ENCODE measurements at places on chromosomes 1 and 21.

DNA sequence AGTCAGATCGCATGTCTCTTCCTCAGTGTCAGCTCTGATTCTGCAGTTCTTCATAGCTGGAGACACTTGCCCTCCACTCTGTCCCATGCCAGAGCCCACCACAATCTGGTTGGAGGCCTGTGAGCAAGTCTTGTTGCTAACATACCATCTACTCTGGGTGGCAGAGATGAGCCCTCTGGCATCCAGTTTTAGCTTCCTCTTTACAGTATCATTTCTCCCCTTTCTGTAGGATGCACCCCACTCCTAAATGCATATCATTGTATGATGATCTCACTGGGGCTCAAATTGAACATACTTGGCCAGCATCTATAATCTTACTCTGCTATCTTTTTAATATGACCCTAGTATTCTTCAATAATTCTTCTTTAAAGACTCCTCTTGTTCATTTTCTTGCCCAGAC, 16.9 kb downstream of the PCNX2 start:
- no peak for DNase-seq

DNA sequence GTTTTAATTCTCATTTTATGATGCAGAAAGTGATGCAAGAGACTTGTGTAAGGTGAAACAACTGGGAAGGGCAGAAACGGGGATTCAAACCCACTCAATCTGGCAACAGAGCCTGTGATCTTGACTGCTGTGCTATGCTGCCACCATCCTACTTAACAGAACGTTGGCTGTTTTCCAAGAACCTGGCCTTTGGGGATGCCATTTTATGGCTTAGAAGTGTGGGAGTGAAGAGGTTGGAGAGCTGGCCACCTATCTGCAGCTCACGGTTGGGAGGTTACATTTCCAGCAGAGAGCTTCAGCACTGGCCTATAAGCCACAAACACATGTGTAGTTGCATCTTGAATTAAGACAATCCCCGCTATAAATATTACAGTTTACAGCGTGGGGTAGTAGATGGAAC, 235.3 kb downstream of the PRDM2 start:
- DNase-seq: no peak

DNA sequence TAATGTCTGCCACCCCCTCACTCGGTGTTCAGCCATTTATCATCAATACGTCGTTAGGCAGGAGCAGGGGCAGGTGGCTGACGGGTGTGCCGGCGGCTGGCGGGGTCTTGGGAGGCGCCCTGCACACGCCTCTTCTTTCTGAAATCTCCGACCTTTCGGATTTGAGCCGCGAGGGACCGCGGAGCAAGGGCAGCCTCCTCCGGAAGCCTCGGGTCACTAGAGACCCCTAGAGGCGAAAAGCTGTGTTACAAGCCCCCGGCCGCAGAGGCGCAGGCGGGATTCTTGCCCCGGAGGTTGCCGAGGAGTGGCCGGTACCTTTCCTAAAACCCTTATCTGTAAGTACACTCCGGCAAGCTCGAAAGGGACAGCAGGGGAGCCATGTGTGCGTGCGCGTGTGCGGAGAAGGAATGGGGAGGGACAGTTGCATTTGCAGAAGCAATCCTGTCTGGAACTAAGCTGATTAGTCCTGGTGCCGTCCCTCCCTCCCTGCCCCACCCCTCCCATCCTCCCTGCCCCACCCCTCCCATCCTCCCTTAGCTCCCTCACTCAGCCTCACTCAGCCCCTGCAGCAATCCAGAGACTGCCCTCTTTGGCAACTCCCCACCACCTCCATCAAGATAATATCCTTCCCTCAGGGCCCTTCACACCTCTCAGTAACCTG, 11.0 kb downstream of the BRINP2 start:
- no peak for DNase-seq

- no peak for DNase-seq
Measured at GRCh38 chr21:23217597-23217996, 2219.4 kb downstream of the NCAM2 start.

DNA sequence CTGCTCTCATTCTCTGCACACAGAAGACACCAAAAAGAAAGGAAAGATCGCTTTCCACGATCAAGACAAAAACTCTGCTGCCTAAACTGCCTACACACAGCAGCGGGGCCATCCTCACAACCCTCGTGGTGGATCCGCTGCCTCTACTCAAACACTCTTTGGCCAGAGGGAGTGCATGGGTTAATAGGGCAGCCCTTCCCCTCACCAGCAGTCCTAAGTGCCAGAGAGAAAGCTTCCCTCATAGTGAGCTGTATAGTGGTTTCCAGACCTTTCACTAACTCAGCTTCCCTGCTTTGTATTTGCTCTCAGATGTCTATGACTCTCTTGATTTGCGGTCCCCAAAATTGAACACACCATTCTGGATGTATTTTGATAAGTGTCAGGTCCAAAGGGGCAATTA, 30.9 kb downstream of the GPR161 start:
- DNase-seq: no peak

GRCh38 chr1:116089870-116090269, 21.3 kb upstream of the MAB21L3 start:
- DNase-seq: no peak

DNA sequence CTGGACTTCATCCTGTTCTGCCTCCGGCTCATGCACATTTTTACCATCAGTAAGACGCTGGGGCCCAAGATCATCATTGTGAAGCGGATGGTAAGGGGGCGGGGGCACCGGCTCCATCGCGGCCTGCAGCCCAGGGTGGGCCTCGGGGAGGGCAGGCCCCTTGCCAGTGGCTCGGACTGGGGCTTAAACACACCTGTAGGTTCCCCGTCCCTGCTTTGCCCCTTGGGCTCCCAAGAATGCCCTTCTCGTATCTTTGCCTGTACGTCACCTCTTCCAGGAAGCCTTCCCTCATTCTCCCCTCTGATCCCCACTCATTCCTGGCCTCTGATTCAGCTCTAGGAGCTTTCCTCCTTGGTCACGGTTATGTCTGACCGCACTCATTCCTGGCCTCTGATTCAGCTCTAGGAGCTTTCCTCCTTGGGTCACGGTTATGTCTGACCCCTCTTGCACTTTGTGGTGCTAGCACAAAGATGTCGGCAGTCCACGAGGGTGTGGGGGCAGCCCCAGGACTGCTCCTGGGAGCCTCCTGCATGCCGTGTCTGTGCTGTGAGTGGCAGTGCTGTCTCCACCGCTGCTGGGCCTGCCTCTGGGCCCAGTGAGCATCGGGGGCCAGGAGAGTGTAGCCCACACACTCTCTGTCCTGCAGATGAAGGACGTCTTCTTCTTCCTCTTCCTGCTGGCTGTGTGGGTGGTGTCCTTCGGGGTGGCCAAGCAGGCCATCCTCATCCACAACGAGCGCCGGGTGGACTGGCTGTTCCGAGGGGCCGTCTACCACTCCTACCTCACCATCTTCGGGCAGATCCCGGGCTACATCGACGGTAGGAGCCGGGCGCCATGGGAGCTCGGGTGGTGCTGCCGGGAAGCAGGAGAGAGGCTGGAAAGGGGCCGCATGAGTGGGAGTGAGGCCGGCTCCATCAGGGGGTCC, 49.1 kb upstream of the LRRC3 start:
- no peak for DNase-seq

All from non-pigmented ciliary epithelial cell (primary cell).